ENCODE measurements at places on chromosomes 7 and 10.

DNA sequence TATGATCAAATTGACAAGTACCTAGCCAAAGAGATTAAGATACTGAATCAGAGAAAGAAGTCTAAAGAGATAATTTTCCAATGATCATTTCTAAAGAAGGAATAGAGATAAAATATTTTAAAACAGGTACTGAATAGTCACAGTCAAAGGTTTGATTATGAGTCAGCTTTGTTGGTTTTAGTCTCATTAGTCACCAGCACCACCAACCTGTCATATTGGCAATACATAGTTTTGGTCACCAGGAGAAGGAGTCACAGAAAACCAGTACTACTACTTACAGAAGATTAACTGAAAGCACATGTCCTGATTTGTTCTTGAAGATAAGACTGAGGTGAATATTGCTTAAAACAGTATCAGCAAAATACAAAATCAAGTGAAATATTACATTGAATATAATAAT, 34.6 kb downstream of the ZEB1 start:
- DNase-seq, result no peak

DNA sequence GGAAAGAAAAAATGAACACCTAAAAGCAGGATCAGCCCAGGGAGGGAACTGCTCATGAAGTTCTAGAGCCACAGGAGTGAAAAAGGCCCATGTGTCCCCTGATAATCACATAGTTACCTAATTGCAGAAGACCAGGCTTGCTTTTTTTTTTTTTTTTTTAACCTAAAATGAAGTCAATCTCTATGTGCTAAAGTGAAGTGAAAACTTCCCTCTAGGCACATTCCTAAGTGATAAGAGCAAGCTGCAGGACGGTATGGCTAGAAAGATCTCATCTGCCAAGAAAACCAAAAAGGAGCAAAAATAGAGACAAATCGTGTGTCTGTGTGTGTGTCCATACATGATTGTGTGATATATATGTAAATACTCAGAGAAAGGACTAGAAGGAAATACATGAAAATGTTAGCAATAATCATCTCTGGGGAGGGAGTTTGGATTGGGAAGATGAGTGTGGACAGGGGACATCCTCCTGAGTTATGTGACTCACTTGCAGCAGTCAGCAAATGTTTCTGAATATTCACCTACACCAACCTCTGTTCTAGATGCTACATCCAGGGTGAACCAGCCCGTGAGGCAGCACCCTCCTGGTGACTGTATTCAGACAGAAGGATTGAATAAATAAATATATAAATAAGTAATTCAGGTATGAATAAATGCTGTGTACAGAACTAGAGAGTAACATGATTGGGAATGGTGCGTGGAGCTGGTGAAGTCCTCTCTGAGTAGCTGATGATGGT, 76.4 kb downstream of the C10orf90 start:
- no peak for DNase-seq

- DNase-seq, result no peak
These were observed 20.3 kb upstream of the WNT8B start for GRCh38 chr10:100442548-100442947.

DNA sequence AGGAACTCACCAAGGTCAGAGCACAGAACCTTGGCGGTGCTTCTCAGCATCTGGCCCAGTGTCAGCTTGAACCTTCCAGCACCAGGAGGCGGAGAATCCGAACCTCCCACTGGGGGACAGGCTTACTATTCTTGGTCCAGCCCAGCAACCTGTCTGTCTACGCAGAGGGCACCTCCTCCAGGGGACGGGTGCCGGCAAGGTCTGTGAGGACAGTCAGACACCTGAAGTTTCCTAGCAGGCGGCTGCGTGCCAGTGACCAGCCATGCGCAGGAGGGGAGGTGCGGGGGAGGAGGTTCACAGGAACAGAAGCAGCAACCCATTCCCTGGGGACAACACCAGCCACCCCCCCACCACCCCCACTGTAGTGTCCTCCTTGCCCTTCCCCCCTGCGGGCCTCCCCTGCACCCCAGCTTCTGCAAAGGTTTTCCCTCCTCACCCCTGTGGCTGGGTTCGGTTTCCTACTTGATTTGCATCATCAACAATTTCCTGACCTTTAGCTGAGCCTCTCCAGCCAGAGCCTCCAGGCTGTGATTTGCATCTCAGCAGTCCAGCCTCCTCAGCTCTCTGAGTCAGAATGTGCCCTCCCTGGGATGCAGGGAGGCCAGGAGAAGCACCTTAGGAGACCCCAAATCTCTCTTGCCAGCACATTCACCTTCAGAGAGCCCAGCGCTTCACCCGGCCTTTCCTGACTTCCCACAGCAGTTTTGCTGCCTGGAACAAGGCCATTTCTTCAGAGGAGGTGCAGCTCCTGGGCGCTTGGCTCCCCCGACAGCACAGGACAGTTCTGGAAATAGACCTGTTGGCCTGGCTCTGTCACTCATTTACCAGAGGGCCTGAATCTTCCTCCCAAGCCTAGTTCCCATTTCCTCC, 107.5 kb upstream of the NPS start:
- DNase-seq, result no peak

- no peak for DNase-seq
These were observed 24.5 kb downstream of the SPOCK2 start for GRCh38 chr10:72063703-72064391.

- no peak for DNase-seq
These were observed 29.4 kb upstream of the GPR26 start for GRCh38 chr10:123636598-123637325.

DNA sequence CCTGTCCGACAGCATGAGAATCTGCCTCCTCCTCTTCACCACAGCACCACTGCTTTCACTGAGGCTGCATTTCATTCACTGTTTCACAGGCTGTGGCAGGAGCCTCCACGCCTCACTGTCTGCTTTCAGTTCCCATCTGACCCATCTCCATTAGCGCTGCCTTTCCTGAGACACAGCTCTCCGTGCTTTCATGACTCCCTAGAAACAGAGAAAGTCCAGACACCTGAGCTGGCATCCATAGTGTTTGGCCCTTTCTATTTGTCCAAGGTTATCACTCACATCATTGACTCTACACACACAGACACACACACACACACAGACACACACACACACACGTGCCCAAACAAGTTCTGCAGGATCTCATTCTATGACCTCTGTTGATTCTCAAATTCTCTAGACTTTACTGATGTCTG, 5.2 kb downstream of the LGI1 start:
- peak; percentile 46 for DNase-seq

DNA sequence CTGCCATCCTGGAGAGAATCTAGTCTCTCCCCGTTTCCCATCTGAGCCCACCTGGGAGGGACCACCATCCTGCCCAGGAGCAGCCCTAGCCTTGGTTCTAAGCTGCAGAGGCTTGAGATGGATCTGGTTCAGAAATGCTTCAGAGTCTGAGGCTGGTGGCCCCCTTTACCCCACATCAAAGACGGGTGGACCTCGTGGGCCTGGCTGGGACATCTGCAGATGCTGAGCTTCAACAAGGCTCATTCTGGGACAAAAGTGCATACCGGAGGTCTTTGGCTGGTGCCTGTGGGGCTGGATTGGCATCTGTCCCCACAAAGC, 4.9 kb upstream of the IRF5 start:
- DNase-seq, result no peak

DNA sequence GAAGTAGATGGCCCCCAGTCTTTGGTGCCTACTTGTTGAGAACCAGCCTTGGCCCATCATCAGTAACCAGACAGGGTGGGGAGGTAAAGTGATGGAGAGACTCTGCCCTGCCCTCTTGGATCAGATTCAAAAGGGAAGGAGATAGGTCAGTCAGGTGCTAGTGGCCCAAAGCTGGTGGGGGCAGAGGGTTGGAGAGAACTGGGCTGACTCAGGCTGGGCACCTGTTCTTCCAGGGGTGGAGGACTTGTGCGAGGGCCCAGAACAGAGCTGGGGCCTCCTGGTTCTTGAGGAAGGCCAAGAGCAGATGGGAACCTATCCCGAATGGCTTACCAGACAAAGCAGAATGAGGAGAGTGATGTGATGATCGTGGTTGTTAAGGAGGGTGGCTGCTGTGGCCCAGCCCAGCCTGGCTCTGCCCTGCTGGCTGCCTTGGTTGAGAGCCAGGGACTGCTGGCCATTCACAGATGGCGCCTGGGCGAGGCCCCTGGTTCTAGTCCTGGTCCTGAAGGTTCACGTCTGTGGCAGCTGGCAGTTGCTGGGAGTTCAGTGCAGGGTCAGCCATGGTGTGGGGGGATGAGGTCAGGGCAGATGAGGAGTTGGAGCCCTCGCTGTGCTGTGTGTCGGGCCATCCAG, 36.6 kb downstream of the PALD1 start:
- no peak for DNase-seq

DNA sequence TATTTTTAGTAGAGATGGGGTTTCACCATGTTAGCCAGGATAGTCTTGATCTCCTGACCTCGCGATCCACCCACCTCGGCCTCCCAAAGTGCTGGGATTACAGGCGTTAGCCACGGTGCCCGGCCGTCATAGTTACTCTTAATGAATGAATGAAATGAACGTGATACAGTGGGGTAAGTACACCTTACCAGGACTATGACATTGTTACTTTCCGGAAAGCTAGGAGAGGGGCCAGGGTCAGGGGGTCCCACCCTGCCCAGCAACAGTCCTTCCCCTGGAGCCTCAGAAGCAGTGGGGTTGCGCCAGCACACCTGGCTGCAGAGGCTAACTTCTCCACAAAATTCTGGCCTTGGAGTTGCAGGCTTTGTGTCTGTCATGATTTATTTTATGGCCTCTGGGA, 21.4 kb downstream of the VSTM4 start:
- no peak for DNase-seq

DNA sequence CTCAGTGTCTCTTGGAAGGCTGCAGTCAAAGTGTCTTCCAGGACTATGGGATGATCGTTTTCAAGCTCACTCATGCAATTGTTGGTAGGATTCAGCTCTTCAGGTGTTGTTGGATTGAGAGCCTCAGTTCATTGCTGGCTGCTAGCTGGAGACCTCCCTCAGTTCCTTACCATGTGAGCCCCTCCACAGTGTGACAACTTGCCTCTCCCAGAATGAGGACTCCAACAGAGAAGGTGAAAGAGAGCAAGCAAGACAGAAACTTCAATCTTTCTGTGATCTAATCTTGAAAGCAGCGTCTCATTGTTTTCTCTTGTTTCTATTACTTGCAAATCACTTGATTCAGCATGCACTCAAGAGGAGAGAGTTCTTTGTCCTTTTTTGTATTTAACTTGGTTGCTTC, 22.5 kb downstream of the MGAM start:
- DNase-seq, result no peak

- DNase-seq, result peak; percentile 79
These were observed 140.5 kb downstream of the PRKAG2 start for GRCh38 chr7:151736403-151736909.

GRCh38 chr7:20401861-20402746, 71.4 kb downstream of the ITGB8 start:
- no peak for DNase-seq

DNA sequence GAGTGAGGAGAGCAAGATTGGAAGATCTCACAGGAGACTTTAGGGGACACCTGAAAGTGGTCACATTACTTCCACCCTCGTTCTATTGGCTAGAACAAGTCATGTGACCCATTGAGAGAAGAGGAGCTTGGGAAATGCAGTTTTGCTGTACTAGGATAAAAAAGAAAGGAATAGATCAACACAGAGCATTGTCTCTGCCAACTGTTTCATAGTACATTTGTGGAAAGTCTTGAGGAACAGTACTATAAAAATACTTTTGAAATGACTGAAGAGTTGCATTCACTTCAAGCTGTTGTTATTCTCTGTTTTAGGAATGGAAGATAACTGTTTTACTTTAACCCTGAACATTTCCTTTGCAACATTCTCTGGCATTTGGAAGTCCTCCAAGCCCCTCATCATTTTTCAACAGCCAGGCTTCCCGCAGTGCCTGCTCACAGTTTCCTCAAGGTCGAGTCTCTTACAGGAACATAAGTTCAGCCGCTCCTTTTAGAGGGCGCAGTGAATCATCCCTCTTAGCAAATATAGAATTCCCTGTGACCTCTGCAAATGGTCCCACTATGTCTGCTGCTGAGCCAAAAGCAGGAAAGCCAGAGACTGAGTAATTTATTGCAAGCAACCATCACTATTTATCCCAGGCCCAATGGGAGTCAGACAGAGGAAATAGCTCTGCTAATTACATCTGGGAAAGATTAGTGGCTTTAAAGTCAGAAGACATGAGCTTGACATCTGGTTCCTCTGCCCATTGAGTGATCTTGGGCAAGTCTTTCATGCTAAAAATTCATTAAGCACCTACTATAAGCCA, 40.7 kb downstream of the MRPL32 start:
- DNase-seq, result no peak

GRCh38 chr7:157980774-157981173, 606.8 kb downstream of the PTPRN2 start:
- no peak for DNase-seq

- DNase-seq, result no peak
These were observed 195.3 kb upstream of the AHR start for GRCh38 chr7:17103170-17103569.

DNA sequence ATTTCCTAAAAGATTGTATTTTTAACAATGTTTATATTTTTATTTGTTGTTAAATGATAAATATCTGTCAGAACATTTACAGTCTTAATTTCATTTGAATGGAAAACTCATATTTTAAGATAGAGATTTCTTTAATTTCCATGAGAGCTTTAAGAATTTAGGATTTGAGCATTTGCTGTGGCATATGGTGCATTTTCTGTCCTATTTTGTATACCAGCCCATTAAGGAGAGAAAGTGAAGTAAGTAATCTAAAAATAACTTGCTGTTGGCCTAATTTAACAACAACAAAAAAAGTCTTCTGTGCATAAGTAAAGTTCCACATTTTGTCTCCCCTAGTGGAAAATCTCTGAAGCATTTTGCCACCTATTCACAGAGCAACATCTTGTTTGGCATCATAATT, 190.9 kb upstream of the PPP1R3A start:
- DNase-seq, result no peak

DNA sequence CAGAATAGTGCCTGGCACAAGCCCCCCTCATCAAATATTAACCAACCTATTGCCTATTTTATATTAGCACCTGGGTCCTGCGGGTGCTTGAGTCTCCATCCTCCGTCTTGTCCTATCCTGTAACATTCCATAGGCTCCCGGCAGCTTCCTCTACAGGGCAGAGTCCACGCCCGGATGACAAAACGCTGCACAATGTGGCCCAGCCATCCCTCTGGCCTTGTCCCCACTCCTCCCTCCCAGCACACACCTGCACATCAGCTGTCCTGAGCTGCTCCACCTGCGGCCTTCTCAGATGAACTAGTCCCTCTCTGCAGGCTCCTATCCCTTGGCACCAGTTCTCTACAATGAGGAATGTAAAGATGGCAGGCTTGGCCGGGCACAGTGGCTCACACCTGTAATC, 153.5 kb upstream of the PDE1C start:
- DNase-seq, result no peak

- DNase-seq, result no peak
These were observed 3.2 kb upstream of the UBE2D1 start for GRCh38 chr10:58331646-58332045.

- no peak for DNase-seq
These were observed 10.9 kb downstream of the CTTNBP2 start for GRCh38 chr7:117862378-117862777.

- no peak for DNase-seq
These were observed 32.0 kb upstream of the CRTAC1 start for GRCh38 chr10:98062424-98062823.

- peak; percentile 74 for DNase-seq
These were observed 2.2 kb downstream of the CYP17A1 start for GRCh38 chr10:102835007-102835482.

- DNase-seq, result no peak
These were observed 8.3 kb downstream of the CDK14 start for GRCh38 chr7:90604383-90604782.

- no peak for DNase-seq
These were observed 775 bp downstream of the STARD3NL start for GRCh38 chr7:38178695-38179344.

- no peak for DNase-seq
These were observed 133.1 kb upstream of the CHST15 start for GRCh38 chr10:124226271-124227054.
